ENCODE measurements at places on chromosomes 12 and 14.

DNA sequence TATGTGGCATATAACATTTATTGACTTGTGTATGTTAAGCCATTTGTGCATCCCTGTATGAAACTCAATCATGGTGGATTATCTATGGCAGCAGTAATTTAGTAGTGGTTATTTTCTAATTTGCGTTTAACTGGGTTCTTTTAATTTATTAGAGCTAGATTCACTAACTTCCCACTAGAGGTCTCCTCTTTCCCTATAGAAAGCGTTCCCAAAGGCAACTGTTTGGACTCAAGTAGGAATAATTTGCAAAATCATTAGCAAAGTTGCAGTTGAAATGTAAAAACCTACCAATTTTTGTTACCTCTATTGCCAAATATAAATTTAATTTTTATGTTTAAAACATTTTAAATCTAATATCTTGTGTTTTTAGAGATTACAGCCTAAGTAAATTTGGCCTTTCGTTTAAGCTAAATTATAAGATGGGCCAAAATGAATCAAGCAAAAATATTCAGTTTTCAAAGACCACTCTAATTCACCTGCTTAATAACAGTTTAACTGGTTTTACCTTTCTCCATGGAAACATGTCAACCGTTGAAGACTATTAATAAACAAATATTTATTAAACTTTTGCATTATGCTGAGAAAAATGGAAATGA lies 6.0 kb downstream of the DMAC2L start:
- no peak for DNase-seq

- no peak for DNase-seq
Measured at GRCh38 chr12:93056971-93057535, 128.0 kb upstream of the EEA1 start.

GRCh38 chr12:32049956-32050355 lies 56.7 kb upstream of the BICD1 start:
- DNase-seq, result no peak

GRCh38 chr14:84535976-84536375 lies 994.0 kb upstream of the FLRT2 start:
- no peak for DNase-seq

GRCh38 chr12:69415471-69416275 lies 54.5 kb upstream of the FRS2 start:
- peak; percentile 55 for DNase-seq

GRCh38 chr12:77724367-77724957 lies 106.2 kb upstream of the NAV3 start:
- DNase-seq, result no peak

GRCh38 chr14:96515731-96516130 lies 13.5 kb downstream of the PAPOLA start:
- DNase-seq, result no peak

DNA sequence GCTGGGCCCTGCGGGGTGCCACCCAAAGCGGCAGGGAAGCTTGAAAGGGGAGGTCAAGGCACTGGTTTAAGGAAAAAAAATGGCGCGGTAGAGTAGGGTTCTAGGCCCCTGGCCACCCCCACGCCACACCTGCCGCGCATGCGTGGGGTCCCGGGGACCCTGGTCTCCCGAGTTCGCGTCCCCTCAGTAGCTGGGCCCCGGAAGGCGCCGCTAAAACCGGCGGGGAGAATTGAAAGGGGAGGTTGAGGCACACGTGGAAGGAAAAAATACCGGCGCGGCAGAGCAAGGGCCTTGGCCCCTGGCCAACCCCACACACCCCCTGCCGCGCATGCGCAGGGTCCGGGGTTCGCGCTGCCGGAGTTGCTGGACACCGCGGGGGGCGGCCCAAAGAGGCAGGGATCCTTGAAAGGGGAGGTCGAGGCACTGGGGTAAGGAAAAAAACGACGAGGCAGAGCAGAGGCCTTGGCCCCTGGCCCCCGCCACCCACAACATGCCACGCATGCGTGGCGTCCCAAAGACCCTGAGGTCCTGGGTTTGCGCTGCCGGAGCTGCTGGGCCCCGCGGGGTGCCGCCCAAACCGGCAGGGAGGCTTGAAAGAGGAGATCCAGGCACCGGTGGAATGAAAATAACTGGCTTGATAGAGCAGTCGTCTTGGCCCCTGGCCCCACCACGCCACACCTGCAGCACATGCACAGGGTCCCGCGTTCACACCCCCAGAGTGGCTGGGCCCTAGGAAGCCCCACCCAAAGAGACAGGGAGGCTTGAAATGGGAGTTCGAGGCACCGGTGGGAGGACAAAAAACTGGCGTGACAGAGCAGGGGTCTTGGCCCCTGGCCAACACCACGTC lies 314.5 kb downstream of the ALG10 start:
- DNase-seq, result no peak

GRCh38 chr12:30932881-30933280 lies 6.3 kb downstream of the TSPAN11 start:
- no peak for DNase-seq

- DNase-seq, result no peak
Measured at GRCh38 chr12:58774731-58775130, 145.6 kb downstream of the LRIG3 start.

GRCh38 chr12:112328456-112329124 lies 53.6 kb downstream of the HECTD4 start:
- no peak for DNase-seq

DNA sequence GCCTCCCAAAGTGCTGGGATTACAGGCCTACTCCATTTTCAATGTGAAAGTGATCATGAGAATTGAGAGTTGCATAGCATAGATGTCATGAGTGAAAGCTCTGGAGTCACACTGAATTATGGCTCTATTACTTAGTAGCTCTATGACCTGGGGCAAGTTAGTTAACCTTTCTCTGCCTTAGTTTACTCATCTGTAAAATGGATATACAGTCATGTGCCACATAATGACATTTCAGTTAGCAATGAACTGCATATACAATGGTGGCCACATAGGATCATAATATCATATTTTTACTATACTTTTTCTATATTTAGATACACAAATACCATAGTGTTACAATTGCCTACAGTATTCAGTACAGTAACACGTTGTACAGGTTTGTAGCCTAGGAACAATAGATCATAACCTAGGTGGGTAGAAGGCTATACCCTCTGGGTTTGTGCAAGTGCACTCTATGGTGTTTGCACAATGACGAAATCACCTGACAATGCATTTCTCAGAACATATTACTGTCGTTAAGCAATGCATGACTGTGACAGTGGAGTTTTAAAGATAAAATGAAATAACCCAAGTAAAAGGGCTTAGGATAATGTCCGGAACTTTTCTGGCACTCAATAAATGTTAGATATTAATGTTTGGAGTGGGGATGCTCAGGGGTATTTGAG lies 53.1 kb downstream of the ZFYVE26 start:
- no peak for DNase-seq

GRCh38 chr12:61939977-61940376 lies 320.2 kb upstream of the USP15 start:
- no peak for DNase-seq

DNA sequence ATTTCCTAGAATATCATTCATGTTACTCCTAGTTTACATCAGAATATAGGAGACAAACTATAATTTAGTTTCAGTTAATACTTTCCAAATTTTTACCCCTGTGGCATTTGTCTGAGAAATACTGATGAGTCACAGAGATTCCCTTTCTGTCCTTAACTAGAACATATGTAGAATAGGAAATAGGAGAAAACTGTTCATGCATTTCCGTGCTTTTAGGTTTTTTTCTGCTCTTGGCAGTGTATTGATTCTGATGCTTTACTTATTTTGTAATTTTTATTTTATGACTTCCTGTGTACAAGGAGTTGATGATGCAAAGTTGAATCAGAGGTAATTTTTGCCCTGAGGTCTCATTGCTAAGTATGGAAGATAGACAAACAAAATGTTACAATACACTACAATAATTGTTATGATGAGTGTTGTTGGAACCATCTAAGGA lies 23.0 kb downstream of the MNAT1 start:
- DNase-seq, result no peak

GRCh38 chr14:50396631-50397389 lies at the start of gene CDKL1:
Gene CDKL1 (minus strand): TSS chr14:50396881. CDS start chr14:50395868, 1,013 bp downstream.
- peak; percentile 63 for DNase-seq

- DNase-seq, result peak; percentile 33
Measured at GRCh38 chr14:21917699-21918436, 244.2 kb upstream of the OR4E1 start.

- DNase-seq, result no peak
Measured at GRCh38 chr12:54371328-54372112, 7.2 kb upstream of the GPR84 start.

- DNase-seq, result no peak
Measured at GRCh38 chr12:108517288-108518100, 2.4 kb downstream of the FICD start.

DNA sequence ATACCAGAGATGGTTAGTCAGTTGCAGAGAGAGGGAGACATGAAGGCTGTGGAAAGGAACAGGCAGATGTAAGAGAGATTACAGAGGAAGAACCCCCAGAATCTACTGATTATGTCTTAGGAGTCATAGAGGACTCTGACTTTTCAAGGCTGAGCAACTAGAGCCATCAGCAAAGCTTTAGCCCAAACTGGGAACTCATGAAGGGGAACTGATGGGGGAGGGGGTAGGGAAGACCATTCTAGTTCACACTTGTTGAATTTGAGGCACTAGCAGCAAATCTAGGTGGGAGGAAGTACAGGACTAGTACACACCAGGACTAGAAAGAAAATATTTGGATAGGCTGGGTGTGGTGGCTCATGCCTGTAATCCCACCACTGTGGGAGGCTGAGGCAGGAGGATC lies 10.1 kb downstream of the LGALS3 start:
- DNase-seq, result no peak

DNA sequence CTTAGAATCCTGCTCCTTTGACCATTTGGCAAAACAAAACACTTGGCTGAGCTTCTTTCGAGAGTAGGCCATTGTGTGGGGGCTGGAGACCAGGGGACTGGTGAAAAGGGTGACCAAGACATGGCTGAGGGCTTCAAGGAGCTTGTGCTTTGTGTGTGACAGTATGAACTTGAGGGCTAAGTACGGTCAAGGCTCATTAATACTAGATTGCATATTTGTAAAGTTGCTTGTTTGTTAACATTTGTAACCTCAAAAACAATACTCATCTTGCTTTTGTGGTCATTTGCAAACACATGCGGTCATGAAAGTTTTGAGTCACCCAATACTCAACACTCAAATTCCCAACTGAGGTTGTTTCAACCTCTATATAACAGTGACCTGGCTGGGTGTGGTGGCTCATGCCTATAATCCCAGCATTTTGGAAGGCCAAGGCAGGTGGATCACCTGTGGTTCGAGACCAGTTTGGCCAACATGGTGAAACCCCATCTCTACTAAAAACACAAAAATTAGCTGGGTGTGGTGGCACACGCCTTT lies 42.5 kb downstream of the ZFYVE26 start:
- no peak for DNase-seq

DNA sequence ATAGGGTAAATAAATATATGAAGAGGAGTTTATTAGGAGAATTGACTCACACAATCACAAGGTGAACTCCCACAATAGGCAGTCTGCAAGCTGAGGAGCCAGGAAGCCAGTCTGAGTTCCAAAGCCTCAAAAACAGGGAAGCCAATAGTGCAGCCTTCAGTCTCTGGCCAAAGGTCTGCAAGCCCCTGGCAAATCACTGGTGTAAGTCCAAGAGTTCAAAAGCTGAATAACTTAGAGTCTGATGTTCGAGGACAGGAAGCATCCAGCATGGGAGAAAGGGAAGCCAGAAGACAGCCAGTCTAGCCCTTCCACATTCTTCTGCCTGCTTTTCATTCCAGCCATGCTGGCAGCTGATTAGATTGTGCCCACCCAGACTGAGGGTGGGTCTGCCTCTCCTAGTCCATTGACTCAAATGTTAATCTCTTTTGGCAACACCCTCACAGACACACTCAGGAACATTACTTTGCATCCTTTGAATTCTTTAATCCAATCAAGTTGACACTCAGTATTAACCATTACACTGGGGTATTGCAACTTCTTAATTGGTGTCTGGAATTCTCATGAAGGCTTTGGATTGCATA lies 736.5 kb upstream of the LMO3 start:
- no peak for DNase-seq

GRCh38 chr12:49901986-49902385 lies 1.7 kb downstream of the FAIM2 start:
- no peak for DNase-seq

GRCh38 chr12:123474485-123475245 lies 16.7 kb downstream of the SNRNP35 start:
- DNase-seq, result no peak

GRCh38 chr14:42222924-42223471 lies 616.3 kb downstream of the LRFN5 start:
- DNase-seq, result no peak

DNA sequence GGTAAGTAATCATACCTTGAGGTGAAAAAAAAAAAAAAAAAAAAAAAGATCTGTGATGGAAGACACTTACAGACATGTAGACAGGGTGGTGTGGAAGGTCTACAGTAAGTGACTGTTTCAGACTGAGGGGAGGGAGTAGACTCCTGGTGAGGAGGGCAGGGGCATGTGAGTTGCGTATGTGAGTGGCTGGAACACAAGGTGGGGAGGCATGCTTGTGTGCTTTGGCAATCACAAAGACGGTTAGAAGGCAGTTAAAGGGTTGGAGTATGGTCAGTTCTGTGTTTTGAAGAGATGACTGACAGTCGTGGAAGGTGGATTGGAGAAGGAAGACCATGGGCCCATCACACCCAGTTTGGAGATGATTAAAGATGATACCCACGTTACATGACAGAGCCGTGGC lies 65.2 kb downstream of the ETV6 start:
- no peak for DNase-seq

GRCh38 chr12:131990066-131990979 lies 40.6 kb downstream of the EP400 start:
- DNase-seq, result peak; percentile 77

DNA sequence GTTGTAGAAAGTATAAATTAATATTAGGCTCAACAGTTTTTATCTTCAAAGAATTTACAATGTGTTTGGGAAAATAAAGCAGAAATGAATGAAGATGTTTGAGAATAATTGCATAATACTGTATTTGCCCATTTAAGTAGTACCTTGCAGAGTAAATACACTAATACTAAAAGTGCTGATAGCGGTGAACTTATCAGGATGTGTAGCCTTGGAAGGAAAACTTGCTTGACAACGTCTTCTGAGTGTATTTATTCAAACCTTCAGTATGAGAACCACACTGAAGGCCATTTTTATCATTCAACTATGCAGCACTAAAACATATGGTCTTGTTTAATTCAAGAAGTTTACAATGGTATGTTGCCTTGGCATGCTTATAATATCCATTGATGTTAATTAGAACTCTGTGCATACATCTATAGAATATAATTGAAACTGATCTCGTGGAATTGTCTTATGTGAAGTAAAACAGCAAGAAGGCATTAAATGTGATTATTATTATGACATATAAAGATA lies 41.3 kb downstream of the MSRB3 start:
- no peak for DNase-seq

DNA sequence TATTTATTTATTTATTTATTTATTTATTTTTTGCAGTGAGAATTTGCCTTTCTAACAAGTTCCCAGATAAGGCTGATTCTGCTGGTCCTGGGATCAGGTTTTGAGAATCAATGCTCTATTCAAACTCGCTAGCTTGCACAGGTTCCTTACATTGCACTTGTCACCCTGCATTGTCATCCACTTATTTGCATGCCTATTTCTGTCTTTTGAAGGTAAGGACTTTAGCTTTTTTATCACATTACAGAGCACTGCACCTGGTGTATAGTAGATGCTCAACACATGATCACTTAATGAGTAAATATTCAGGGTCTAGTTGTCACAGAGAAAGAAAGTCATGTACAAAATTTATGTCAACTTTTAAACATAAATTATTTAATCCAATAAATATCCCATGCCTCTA lies 219.7 kb upstream of the BTG1 start:
- DNase-seq, result no peak

GRCh38 chr12:104248444-104248843 lies 32.9 kb downstream of the TXNRD1 start:
- DNase-seq, result no peak

Measured in neuronal stem cell (in vitro differentiated cells).